GM10248 (cell line): ENCODE measurements at places on chromosomes 7 and 10.

- no peak for DNase-seq
Observed at GRCh38 chr7:43485580-43485979, 97.3 kb upstream of the STK17A start.

GRCh38 chr10:130459011-130459410, 322.8 kb downstream of the GLRX3 start:
- DNase-seq = no peak

- no peak for DNase-seq
Observed at GRCh38 chr7:6162331-6162620, 110.1 kb downstream of the CYTH3 start.

- no peak for DNase-seq
Observed at GRCh38 chr10:69801434-69802315, at the start of gene COL13A1. Gene COL13A1 (plus strand): TSS chr10:69801906. CDS start chr10:69802424, 518 bp downstream.

GRCh38 chr10:45370202-45370955, 3.6 kb upstream of the ALOX5 start:
- no peak for DNase-seq

GRCh38 chr10:110733218-110733952, 89.2 kb downstream of the RBM20 start:
- no peak for DNase-seq

DNA sequence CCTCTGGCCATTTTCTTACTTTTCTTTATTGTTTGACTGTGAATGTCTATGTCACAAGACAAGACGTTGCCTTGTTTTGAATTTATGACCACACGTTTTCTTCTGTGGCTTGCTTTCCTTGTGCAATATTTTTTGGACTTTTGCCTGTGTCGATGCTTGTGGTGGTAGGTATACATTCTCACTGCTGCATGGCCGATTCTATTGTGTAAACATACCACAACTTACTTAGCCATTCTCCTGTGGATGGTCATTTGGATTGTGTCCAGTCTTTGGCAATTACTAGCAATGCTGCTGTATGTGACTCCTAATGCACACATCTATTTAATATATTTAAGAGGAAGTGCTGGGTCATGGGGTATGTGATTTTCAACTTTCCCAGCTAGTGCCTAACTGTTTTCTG, 18.0 kb upstream of the DLG5 start:
- no peak for DNase-seq
